ENCODE measurements at places on chromosomes 7 and 10. TPM values are rescaled to one million over a fixed set of nuclear protein-coding genes. Genes with fewer than 3 reads are reported as not detected.

DNA sequence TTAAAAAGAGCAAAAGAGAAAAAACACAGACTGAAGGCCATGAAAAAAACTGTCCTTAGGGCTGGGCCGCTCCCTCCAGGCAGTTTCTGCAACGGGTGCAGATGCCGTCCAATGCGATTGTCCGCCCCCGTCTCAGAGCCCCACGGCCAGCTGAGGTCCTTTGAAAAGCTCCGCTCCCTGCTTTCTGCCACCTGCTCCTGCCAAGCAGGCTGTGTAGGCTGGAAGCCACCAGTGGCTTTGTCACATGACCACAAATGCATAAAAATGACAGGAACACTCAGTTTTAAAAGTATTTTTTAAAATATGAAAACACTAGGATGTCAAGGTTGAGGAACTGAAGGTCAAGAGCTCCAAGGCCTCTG lies 71.7 kb downstream of the AMZ1 start:
- H3K27ac ChIP-seq, result no peak overlapping the region
- H3K4me1 ChIP-seq, result no peaks in the 10 kb centered on the region
- no peaks in the 10 kb centered on the region for H3K27me3 ChIP-seq

DNA sequence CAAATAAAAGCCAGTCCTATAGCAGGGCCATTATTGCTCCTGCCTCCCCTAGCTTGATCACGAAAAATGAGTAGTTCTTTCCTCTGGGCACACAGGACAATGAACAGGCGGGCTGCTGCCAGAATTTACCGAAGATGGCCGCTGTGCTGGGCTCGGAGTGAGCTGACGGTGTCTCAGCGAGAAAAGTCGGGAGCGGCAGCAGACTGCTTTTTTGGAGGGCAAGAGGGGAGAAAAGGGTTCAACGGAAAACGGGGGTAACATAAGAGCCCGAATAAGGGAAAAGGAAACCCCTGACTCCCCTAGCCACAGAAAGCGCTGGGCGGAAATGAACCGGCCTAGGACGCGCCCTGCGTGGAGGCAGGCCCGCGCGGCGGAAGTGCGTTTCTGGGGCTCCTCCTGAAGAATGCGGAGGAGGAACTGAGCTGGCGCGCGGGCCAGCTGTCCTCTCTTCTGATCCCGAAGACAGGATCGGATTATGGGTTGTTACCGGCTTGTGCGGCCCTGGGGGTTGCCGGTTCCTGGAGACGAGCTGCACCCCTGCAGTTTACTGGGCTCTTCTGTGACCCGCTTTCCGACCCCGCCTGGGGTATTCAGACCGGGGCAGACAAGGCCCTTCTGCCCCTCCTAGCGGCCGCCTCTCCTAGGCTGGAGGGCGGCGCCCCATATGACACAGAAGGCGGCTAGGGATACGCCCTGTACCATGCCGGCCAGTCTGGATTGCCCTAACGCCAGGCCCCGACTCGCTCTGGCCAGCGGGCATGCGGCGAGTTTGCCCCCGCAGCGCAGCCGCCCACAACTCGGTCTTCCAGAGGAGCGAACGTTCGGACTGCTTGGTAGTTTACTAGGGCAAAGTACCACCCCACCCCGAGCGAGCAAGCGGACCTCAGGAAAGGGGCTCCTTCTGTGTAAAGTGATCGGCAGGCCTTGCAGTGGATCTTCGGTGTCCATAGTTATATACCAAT lies 30.1 kb upstream of the KMT2E start:
- H3K27me3 ChIP-seq, result no peaks in the 10 kb centered on the region
- no peaks in the 10 kb centered on the region for H3K36me3 ChIP-seq

GRCh38 chr7:135164357-135165061 lies 6.0 kb downstream of the CYREN start:
- H3K4me1 ChIP-seq, result peaks cover 44% of the 10 kb centered on the region
- DNase-seq, result peak; percentile 44

DNA sequence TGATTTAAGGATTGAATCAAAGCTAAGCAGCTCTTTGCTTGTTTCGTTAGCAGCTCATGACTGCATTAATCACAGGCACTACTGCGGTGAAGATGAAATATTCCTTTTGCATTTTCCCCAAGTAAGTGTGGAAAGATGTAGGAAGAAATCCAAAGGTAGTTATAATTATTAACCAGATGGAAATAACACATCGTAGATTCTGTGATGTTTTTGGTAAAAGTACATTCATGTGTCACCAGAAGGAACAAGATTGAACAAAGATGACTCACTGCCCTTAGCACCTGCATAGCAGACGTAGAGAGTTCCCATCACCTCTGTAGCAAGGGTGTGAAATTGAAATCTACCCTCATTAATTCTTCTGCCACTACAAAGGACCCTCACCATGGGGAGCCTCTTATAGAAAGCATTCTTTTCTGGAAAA lies 37.1 kb downstream of the SMURF1 start:
- peak overlapping the region; percentile 79 for H3K27ac ChIP-seq
- no peaks in the 10 kb centered on the region for H3K36me3 ChIP-seq
- peaks cover 66% of the 10 kb centered on the region for H3K4me1 ChIP-seq
- no peak overlapping the region for H3K4me3 ChIP-seq
- peak; percentile 48 for DNase-seq

DNA sequence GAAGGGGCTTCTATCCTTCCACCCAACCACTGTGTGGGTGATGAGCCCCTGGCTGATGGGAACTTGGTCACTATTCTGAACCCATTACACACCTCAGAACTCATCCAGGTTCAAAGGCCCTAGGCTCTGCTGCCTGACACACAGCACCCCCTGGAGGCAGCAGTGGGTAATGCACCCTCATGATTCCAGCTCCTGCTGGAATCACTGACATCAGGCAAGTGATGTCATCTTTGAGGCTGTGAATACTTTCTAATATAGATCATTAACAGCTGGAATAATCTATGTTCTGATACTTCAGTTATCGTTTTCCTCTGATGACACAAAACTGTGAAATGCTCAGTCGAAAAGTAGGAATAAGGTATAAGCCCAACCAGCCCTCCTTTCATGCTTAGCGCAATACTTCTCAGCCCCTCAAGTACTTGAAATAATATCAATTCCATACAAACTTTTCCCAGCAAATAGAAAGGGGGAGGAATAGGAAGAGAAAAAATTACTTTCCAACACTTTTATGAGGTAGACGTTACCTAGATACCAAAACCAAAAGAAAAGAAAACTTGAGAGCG lies 7.5 kb upstream of the RBP3 start:
- H3K27me3 ChIP-seq, result no peaks in the 10 kb centered on the region
- peak; percentile 72 for DNase-seq
- no peak overlapping the region for H3K4me3 ChIP-seq
- H3K27ac ChIP-seq, result no peak overlapping the region
- no peaks in the 10 kb centered on the region for H3K36me3 ChIP-seq
- H3K4me1 ChIP-seq, result no peaks in the 10 kb centered on the region

Gene CLRN3
- not detected for total RNA-seq

Gene PIP
- not detected for total RNA-seq

Gene FLNC
- 1.8 TPM for total RNA-seq

Gene ATP6V0A4
- total RNA-seq, result not detected
